ENCODE measurements at places on chromosomes 5 and 9. TPM values are rescaled to one million over a fixed set of nuclear protein-coding genes. Genes with fewer than 3 reads are reported as not detected.

The PCDHGA8 gene
- total RNA-seq, result 8.5 TPM

The MARVELD2 gene
- 0.96 TPM for total RNA-seq

The ENC1 gene
- total RNA-seq, result 3.8 TPM

The PRDM9 gene
- not detected for total RNA-seq

The TRIM7 gene
- total RNA-seq, result 6.4 TPM

The PCDHGA10 gene
- 5.0 TPM for total RNA-seq

The CYFIP2 gene
- 28.2 TPM for total RNA-seq

The GLIPR2 gene
- total RNA-seq, result 8.7 TPM

DNA sequence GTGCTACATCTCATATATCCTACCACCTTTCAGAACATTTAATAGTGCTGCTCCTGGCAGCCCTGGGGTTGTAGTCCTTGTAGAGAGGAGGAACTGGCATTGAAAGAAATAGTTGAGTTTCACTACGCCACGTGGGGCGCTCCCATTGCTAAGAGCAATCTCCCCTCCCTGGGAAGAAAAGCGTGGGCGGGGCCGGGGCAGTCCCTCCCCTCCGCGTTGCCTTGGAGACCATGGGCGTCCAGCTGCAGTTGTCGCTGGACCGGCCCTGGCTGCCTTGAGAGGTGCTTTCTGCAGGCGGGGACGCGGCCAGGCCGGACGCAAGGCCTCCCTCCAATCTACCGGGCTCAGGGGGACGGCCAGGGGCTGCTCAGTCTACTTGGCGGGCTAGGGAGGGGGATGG is 368 bp upstream of the CCDC180 start:
- H3K4me1 ChIP-seq, result peaks cover 14% of the 10 kb centered on the region
- peaks cover 21% of the 10 kb centered on the region for H3K36me3 ChIP-seq

DNA sequence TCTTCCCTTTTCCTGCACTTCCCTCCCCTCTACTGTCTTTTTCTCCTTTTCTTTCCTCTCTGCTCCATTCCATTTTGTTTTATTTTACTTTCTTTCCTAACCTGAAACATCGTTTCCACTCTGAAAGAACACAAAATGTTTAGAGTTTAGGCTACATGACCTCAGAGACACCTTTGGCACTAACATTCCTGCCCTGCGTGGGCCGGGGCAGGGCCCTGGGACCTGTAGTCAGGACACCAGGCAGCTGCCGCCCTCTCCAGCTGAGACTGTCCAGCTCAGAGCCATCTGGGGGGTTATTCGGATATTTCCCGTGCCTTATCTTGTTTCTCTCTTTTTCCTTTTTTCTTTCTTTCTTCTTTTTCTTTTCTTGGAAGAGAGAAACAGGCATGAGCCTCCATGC is 58.3 kb upstream of the ERCC6L2 start:
- H3K27ac ChIP-seq, result no peak overlapping the region

- no peak overlapping the region for H3K27ac ChIP-seq
- H3K36me3 ChIP-seq, result no peaks in the 10 kb centered on the region
- DNase-seq, result no peak
- no peaks in the 10 kb centered on the region for H3K27me3 ChIP-seq
- peaks cover 17% of the 10 kb centered on the region for H3K4me1 ChIP-seq
- no peak overlapping the region for H3K4me3 ChIP-seq
Observed at GRCh38 chr9:118533101-118533500, 828.9 kb downstream of the TLR4 start.

- no peak overlapping the region for H3K4me3 ChIP-seq
- H3K27me3 ChIP-seq, result no peaks in the 10 kb centered on the region
- no peak for DNase-seq
Observed at GRCh38 chr9:22039258-22039657, 30.2 kb upstream of the CDKN2B start.

GRCh38 chr5:73519531-73520283 is 21.5 kb downstream of the BTF3 start:
- DNase-seq, result no peak
- no peaks in the 10 kb centered on the region for H3K27me3 ChIP-seq
- H3K36me3 ChIP-seq, result no peaks in the 10 kb centered on the region
- H3K4me1 ChIP-seq, result no peaks in the 10 kb centered on the region

DNA sequence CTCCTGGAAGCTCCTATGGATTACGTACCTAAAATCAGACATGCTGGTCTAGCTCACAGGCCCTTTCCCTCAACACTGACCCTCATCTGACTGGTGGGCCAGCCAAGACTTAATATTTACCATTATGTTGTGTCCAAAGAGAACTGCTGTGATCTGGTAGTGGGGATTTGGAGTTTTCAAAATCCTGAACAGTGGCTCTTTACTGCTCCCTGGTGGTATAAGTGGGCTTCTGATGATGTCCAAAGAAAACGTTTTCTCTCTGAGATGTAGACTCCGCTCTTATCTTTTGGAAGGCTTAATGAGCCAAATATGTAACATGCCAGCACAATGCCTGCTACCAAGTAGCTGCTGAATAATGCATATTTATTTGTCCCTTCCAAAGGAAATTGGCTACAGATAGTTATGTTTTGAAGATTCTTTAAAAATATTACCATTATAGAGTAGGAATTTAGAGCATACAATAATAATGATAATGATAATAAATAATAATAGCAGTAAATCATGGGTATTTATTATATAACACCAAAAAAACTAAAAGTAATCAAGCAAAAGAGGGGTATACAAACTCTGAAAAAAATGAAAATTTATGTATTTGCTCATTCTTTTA is 406.6 kb upstream of the TNC start:
- H3K27ac ChIP-seq, result no peak overlapping the region
- no peak overlapping the region for H3K4me3 ChIP-seq
- H3K36me3 ChIP-seq, result no peaks in the 10 kb centered on the region
- no peaks in the 10 kb centered on the region for H3K4me1 ChIP-seq

DNA sequence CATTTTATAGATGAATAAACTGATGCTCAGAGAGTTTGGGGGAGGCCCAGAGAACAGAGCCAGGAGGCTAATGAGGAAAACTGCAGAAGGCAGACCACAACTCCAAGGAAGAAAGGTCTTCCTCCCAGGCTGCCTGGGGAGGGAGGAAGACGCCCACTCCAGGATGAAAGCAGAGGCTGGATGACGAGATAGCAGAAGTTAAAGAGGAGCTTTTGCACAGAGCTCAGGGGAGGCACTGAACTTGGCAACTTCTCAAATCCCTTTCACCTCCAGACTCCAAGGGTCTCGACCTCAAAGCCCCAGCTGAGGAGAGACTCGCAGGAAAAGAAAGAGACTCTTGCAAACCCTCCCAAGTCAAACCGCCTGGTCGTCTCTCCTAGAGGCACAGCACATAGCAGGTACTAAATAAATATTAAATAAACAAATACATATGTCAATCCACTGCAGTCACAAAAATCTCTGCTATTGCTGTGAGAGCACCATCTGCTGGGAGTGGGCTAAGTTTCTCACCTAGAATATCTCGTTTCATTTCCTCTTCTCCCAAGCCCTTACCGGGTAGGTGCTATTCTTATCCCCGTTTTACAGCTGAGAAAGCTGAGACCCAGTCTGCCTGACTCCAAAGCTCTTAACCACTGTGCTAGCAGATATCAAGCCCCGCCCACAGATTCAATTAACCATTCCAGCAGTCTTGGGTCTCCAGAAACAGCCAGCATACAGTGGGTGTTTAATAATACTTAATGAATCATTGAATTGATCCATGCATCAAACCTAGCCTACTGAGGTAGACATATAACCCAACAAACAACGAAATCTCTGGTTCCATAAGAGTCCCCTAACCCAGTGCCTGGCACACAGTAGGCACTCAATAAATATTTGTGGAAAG is 97.8 kb upstream of the HAND1 start:
- no peak overlapping the region for H3K4me3 ChIP-seq
- DNase-seq, result no peak
- H3K4me1 ChIP-seq, result no peaks in the 10 kb centered on the region
- peaks cover 80% of the 10 kb centered on the region for H3K27me3 ChIP-seq
- H3K27ac ChIP-seq, result no peak overlapping the region
- no peaks in the 10 kb centered on the region for H3K36me3 ChIP-seq

- H3K27ac ChIP-seq, result no peak overlapping the region
- peaks cover 18% of the 10 kb centered on the region for H3K4me1 ChIP-seq
- H3K27me3 ChIP-seq, result no peaks in the 10 kb centered on the region
- no peak overlapping the region for H3K4me3 ChIP-seq
- DNase-seq, result no peak
Observed at GRCh38 chr5:179564526-179564925, 14.2 kb downstream of the RUFY1 start.

- H3K4me1 ChIP-seq, result peaks cover 21% of the 10 kb centered on the region
- no peak overlapping the region for H3K4me3 ChIP-seq
Observed at GRCh38 chr5:34706084-34706483, 50.0 kb downstream of the RAI14 start.

GRCh38 chr5:34675857-34676256 is 19.7 kb downstream of the RAI14 start:
- no peaks in the 10 kb centered on the region for H3K36me3 ChIP-seq
- peaks cover 26% of the 10 kb centered on the region for H3K4me1 ChIP-seq
- H3K4me3 ChIP-seq, result no peak overlapping the region
- H3K27ac ChIP-seq, result no peak overlapping the region

DNA sequence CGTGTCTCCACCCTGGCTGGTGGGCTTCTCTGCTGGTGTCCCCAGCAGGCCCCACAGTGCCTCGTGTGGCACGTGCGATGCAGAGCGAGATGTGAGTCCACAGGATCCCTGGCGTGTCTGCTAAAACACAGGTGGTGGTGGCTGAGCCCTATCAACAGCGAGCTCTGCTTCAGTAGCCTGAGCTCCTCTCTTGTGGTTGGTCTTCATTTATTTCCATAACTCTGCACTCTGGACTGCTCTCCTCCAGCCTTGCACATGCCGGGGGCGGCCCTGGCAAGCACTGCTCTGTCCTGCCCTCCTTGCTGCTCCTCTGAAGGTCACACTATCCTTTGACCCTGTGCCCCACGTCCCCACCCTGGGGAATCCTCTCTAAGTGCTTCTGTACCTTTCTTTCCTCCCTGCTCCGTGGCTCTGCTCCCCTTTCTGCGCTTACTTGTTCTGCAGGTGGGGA is 59.2 kb downstream of the NSUN2 start:
- H3K4me1 ChIP-seq, result peaks cover 18% of the 10 kb centered on the region
- no peak for DNase-seq
- no peak overlapping the region for H3K27ac ChIP-seq

- H3K27ac ChIP-seq, result no peak overlapping the region
- H3K27me3 ChIP-seq, result peaks cover 21% of the 10 kb centered on the region
- DNase-seq, result no peak
- H3K4me3 ChIP-seq, result no peak overlapping the region
- H3K36me3 ChIP-seq, result no peaks in the 10 kb centered on the region
- no peaks in the 10 kb centered on the region for H3K4me1 ChIP-seq
Observed at GRCh38 chr9:134989206-134990065, 71.7 kb upstream of the FCN1 start.

DNA sequence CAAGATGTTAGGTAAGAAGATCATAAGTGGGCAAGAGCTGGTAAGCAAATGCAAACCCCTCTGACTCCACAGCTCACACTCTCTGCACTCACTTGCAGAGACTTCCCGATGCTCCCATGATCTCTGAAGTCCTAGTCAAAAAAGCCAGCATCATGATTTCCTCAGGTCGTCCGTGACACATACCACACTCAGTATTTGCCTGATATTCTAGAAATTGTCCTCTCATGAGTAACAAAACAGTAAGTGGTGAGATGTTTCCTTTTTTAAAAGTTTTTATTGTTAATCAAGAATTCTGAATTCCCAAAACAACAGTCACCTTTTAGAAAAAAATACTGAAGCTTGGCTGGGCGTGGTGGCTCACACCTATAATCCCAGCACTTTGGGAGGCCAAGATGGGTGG is 194.6 kb downstream of the DENND1A start:
- no peak for DNase-seq
- no peaks in the 10 kb centered on the region for H3K36me3 ChIP-seq
- H3K4me3 ChIP-seq, result no peak overlapping the region
- peaks cover 9% of the 10 kb centered on the region for H3K4me1 ChIP-seq
- no peaks in the 10 kb centered on the region for H3K27me3 ChIP-seq

- DNase-seq, result no peak
- H3K36me3 ChIP-seq, result peaks cover 35% of the 10 kb centered on the region
- H3K4me1 ChIP-seq, result no peaks in the 10 kb centered on the region
- no peak overlapping the region for H3K27ac ChIP-seq
- no peak overlapping the region for H3K4me3 ChIP-seq
Observed at GRCh38 chr5:141547488-141547887, 58.6 kb downstream of the PCDHGC5 start.
